ENCODE measurements at places on chromosomes 5 and 9.

- peak; percentile 70 for DNase-seq
These were observed 36.3 kb downstream of the CAPSL start for GRCh38 chr5:35902046-35902672.

DNA sequence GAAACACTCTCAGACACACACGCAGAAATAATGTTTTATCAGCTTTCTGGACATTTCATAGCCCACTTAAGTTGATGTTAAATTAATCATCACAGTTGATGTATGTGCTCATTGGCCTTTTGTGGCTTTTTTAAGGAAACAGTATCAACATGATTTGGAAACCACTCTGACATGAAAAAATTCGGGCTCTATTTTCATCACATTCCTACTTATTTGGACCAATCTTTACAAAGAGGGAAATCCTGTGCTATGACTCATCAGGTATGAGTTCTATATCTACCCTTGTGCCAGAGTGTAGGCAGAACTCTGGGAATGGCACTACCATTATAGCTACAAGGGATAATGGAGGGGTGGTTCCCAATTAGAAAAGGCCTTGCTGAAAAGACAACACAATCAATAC lies 388.4 kb upstream of the PTGER4 start:
- DNase-seq, result peak; percentile 41

- no peak for DNase-seq
These were observed 14.2 kb downstream of the HSPA9 start for GRCh38 chr5:138560971-138561370.

DNA sequence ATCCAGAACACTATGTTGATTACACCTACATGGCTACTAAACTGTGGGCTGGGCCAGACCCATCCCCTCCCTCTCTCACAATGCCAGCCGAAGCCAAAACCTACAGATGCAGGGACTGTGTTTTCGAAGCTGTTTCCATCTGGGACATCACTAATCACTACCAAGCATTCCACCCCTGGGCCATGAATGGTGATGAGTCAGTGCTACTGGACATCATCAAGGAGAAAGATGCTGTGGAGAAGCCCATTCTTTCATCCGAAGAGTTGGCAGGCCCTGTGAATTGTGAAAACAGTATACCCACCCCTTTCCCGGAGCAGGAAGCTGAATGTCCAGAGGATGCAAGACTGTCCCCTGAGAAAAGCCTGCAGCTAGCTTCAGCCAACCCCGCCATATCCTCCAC lies 65.0 kb downstream of the ZNF462 start:
- DNase-seq, result no peak

DNA sequence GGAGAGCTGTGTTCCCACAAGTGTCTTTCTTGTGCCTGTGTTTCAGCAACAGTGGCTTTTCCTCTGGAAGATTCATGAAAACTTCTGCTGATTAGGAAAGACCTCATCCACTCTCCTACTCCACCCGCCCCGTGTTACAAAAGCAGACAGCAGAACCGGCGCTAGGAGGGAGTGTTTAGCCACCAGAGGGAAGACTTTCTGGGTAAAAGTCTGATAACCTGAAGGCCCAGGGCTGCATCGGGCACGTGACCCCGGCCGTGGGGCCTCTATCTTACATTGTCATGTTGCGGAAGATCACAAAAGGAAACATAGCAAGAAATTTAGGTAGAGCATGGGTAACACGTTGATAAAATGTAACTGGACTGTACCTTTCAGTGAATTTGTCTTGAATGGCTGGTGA lies 32.0 kb upstream of the DMRT2 start:
- DNase-seq, result no peak

GRCh38 chr5:37565062-37565670 lies 186.0 kb downstream of the WDR70 start:
- DNase-seq, result no peak

- DNase-seq, result peak; percentile 74
These were observed 48.1 kb downstream of the ITGA2 start for GRCh38 chr5:53037141-53037859.

DNA sequence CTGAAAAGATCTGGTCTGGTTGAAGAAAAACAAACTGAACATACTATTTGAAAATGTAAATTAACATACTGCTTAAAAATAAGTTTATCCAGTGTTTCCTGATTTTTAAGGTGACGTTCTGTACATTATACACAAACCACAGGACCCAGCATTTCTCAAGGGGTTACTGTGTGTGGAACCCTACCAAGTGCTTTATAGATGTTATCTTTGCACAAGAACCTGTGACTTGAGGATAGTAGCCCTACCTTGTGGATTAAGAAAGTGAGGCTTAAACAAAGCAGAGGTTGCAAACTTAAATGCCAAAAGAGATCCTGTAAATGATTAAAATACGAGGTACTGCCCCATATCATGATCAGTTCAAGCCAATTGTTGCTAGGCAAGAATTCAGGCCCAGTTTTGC lies 4.7 kb downstream of the KLF9 start:
- DNase-seq, result no peak

- no peak for DNase-seq
These were observed 4.9 kb upstream of the TMEFF1 start for GRCh38 chr9:100468041-100468440.

DNA sequence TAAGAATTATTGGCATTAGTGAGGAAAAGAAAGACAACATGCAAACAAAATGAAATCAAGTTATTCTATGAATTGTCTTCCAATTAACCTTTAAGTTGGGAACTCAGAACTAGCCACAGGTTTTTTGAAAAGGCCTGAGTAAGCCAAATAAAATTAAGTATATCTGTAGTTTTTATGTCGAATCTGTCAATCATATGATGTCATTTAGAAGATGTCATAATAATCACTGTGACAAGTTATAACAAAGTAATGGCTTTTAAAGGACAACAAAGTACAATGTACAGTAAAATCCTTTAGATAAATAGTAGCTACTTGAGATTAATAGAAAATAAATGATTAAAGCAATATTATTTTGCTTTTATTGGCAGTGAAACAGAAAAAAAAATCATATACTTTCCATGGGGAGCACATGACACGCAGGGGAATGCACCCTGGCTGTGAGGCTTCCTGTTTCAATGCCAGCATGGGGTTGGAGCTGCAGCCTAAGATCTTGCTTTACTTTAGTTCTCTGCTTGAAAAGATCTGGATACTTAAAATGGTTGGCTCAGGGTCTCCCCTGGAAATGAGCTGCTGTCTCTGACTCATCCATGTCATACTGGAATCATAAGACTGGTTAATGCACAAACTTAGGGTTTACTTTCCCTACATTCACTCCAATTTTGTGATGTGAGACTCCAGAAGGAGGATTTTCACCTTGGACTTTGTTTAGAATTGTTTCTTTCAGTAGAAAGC lies 284.3 kb downstream of the TAF11L14 start:
- DNase-seq, result no peak

- no peak for DNase-seq
These were observed 2.1 kb downstream of the C9orf78 start for GRCh38 chr9:129832982-129833381.

GRCh38 chr5:19885040-19885824 lies 102.8 kb downstream of the CDH18 start:
- no peak for DNase-seq

DNA sequence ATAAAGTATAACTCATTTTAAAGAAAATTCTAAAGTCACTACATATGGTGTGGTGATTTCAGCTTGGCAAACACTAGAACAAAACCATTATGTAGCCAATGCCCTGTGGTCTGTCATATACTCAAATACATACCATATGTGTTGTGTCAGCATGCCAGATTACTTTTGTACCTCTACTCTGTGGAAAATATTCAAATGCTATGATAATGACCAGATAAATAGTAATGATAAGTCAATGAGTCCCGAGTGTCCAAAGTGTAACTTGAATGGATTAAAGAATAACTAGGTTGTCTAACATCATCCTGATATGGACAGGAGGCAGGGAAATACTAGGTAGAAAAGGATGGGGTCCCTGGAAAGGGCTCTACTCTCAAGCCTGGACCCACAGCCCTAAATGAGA lies 58.0 kb upstream of the IL6ST start:
- DNase-seq, result no peak

DNA sequence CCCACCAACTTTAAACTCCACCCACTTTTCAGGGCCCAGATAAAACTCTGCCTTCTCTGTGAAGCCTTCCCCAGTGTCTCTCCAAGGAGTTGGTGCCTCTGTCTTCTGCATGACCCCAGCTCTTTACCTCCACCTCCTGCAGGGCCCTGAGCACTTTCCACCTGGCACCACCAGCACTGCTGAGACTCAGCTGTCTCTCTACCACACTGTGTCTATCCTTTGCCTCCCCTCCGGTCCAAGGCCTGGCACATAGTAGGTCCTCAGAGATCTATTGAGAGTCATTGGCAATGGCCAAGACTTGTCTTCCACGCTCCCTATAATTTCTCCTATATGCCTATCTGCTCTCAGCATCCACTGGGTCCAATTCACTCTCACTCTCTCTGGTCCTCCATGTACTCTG lies 12.9 kb upstream of the GABBR2 start:
- no peak for DNase-seq

DNA sequence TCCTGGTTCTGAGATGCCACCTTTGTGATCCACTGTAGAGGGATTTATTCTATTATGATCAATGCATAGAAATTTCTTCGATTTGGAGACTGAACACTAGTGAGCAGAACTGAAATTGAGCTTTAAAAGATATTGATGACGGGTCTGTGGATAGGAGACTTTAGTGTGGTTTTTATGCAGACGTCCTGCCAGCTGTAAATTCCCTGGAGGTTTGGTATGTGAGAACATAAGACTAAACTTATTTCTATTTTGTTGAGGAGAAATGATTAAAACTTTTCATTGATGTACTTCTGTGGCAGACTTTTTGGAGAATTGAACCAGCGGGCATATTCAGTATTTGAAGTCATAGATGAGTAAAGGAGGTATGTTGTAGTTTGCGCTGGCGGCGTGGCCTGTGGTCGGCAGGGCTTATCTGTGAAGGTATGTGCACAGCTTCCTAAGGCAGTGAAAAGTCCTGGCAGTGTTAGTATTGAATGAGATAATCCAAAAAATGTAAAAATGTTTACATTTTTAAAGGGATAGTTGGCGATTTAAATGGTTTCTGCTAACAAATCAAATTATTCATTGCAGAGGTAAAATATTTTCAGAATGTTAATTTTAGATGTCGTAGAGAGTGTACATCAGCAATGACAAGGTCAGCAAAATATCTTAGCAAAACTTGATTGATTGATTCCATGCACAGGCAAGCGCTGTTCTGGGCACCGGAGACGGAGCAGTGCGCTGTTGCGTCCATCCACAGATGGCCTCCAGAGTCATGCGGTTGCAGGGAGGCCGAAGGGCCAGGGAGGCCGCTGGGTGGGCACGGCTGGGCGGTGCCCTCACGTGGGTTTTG lies 20.4 kb downstream of the TENT4A start:
- no peak for DNase-seq

Data from RCC 7860 (cell line).